ENCODE measurements at places on chromosomes 12 and 14.

- peak; percentile 26 for DNase-seq
Observed at GRCh38 chr12:54749191-54749818, 101.1 kb upstream of the DCD start.

DNA sequence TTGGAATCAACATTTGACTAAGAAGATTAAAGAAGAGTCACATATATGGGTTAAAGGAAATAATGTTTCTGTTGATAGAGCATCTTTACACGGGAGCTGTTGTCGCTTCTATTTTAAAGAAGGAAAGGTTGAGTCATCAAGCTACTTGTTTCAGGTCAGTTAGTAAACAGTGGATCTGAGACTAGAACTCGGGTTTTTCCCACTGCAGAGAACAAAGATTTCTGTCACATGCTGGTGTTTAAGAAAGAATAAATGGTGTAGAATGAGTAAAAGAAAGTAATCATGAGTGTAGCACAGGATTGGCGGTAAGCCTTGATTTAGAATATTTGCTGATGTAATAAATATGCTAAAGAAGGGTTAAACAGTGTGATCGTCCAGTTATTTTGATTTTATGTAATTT, 455.5 kb downstream of the AEBP2 start:
- no peak for DNase-seq

DNA sequence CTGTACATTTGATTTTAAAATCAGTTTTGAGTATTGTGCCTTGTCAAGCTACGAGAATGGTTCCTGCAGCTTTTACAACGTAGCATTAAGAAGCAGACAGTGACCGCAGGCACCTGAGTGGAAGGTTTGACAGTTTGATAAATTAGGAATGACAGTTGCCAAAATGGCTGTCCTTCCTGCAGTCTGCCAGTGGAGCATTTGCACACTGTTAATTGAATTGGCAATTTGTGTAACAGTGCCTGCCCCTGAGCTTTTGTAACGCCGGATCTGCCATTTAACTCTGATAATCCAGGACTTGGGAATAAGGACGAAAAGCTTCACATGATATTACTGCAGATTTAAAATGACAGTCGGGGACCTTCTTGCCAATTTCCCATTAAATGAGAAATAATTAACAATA, 385.3 kb downstream of the NPAS3 start:
- no peak for DNase-seq

DNA sequence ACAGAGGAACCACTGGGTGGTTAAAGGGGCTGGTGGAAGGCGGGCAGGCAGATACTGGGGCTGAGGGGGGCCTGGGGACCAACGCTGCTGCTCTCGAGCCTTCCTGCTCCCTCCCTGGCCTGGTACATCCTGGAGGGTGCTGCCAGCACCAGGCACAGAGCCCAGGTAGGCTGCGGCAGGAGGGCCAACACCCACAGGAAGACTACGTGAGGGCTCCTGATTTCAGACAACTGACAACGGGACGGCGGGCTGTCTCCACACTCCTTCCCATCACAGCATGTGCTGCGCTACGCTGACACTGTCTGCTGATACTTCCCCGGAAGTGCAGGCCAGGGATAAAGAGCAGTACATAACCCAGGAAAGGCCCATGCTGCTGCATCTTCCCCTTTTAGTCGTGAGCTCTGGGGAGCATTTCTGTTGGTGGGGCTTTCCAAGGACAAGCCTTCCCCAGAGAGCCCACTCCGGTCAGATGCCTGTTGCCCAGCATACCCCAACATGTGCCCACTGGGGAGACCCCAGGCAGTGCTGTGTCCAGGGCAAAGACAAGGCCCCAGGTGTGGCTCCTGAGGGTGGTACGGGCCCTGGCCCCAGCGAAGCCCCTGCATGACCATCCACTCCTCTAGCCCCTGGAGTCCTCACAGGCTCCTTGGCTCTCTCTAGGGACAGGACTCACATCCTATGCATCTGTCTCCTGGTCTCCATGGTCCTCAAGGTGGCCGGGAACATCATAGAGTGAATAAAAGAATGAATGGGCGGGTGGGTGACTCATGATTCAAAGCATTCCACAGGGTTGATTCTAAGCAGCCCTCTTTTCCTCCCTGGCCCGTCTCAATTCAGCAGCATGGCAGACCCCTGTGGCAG, 38.0 kb downstream of the CHGA start:
- no peak for DNase-seq

DNA sequence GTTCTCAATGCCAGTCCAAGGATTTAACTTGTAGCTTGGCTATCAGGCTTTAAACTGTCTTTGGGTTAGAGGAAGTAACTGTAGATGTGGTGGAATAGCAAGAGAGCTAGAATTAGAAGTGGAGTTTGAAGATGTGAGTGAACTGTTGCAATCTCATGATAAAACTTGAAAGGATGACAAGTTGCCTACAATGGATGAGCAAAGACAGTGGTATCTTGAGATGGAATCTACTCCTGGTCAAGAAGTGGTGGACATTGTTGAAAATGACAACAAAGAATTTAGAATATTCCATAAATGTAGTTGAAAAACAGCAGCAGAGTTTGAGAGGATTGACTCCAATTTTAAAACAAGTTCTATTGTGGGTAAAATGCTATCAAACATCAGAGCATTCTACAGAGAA, 199.0 kb downstream of the DUSP6 start:
- no peak for DNase-seq

DNA sequence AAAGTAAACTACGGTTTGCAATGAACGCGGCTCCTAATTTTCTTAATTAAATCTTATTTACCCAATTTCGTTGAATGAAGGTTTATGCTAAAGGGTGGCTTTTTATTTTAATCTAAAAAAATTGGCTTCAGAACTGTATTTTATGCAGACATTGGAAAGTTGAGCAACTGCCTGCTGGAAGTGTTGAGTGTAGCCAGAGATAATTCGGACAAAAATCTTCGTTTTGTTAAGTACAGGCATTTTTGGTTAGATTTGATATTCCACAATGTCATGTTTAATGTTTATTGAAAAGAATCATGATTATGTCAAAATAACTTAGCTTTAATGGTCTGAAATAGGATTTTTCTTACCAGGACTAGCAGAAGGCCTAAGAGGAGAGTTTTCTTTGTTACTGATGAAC, 875 bp downstream of the IRAK3 start:
- DNase-seq: no peak

GRCh38 chr14:38262844-38263243, 7.0 kb upstream of the CLEC14A start:
- no peak for DNase-seq

DNA sequence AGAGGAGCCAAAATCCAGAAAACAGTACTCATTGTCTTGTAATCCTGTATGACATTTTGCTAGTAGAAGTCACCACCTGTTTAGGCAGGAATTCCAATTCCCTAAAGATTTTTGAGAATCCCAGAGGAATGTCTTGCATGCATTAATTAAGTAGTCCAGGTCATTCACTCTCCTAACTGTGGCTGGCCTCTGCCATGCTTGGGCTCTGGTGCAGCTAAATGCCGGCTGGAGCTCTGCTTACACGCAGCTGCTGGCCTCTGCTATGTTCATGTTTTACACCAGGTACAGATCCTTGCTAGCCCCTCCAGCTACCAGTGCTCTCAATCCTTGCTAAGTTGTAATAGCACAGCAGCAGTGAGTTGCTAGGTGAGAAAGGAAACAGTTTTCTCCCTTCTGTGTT, 16.3 kb upstream of the HIF1A start:
- no peak for DNase-seq

Data from DND-41 (cell line).